SHP77 (cell line): ENCODE measurements at places on chromosomes 7 and 10.
A peak's percentile ranks its signal among the peaks of the same experiment; 100 is the strongest.

DNA sequence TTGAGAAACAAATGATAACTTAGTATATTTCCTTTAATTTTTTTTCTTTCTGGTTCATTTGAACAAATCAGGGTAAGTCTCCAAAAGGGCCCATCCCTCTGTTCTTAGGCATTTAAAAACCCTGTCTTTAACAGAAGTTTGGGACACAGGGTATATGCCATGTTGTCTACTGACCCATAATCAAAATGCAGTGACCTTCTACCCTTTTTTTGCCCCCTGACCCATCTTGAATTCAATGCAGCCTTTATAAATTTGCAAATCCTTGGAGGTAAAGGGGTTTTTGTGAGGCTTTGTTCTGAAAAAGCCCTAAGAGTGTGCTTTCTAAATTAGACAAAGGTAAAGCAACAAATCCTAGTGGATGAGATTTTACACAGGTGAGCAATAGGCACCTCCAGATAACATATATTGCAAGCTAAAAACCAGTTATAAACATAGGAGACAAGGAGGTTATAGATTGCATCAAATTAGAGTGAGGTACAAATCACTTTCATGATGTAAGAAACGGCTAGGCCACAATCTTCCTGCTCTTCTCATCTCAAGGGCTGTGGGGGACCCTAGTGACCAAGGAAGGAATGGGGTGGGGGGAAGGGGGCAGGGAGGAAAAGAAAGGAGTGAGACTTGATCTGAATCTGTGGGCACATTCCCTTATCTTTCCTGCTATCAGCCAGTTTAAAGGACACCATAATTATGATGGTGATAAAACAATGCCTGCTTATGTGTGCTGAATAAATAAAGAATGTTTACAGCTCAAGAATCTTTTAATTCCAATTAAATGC is 2.7 kb downstream of the SKIDA1 start:
- DNase-seq = no peak

DNA sequence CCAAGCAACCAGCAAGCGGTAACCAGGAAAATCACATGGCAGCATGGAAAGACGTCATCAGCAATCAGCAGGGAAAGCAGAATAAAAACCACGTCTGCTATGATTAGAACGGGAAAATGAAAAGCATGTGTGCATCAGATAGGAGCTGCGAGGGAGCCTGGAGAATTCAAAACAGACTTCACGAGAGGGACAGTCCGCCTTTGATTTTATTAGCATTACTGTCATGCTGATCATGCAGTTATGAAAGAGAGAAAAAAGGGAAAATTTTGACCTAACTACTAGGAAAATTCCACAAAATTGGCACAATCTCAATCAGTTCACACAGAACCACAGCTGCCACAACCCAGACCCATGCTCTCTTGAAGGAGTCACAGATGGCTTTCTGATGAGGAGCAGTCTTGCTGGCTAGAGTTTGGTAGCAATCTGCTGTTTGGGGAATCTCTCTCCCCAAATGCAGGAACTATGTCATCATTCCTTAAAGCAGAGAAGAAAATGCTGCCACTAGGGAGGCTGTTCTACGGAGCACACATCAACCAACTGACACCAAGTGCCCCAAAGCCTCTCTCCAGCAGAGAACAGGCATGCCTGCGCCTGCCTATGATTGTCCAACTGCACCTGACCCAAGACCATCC is 295.9 kb downstream of the TNS3 start:
- DNase-seq = no peak

DNA sequence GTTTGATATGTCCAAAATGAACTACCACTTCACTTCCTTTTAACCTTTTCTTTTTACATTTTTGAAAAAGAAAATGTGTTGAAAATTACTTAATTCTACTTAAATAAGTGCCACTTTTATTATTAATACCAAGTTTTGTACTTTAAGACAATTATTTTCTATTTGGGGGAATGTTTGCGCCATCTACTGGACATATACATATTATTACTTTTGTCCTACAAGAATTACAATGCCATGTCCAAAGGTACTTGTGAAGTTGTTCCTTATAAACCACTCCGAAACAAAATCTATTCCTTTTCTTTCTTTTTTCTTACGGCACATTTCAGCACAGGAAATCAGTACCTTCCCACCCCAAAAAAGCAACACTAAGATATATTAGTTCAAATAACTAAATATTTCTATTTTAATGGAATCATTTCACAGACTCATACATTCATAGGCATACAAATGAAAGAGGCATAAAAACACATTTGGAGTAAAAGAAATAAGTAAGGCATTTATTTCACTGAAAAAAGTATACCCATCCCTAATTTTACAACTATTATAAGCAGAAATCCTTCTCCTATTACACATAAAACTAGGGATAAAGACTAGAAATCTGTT is 169.9 kb downstream of the RNF133 start:
- DNase-seq = peak; percentile 6

DNA sequence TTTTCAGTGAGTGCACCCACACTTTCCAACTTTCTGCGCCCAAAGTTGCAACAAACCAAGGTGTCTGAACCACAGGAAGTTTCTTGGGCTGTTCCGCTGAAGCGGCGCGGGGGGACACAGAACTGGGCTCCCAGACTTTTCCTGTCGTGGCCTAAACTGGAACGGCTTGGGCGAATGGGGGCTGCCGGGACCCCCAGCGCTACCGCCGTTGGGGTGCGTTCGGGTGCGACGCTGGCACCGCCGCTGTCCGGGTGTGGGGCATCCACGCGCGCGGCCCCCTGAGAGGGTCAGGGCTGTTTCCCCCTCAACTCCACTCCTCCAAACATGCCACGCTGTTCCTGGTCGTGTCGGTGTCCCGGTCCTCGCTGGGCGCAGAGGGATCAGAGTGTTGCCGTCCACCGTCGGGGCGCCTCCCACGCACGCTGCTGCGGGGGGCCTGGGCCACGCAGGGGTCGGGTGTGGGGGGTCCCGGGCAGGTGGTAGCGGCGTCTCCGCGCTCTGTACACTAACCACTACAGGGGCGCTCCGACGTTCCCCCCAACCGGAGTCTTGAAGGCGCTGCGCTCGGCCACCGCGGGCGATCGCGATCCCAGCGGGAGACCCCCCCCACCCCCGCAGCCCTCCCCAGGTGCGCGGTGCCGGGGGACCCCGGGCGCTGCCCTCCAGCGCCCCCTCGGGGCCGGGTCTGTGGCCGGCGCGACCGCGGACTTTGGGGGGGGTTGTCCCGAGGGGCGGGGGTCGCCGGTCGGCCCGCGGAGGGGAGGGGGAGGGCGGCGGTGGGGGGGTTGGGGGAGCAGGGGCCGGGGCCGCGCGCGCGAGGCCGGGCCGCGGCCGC is 2.2 kb upstream of the CUX1 start:
- no peak for DNase-seq

DNA sequence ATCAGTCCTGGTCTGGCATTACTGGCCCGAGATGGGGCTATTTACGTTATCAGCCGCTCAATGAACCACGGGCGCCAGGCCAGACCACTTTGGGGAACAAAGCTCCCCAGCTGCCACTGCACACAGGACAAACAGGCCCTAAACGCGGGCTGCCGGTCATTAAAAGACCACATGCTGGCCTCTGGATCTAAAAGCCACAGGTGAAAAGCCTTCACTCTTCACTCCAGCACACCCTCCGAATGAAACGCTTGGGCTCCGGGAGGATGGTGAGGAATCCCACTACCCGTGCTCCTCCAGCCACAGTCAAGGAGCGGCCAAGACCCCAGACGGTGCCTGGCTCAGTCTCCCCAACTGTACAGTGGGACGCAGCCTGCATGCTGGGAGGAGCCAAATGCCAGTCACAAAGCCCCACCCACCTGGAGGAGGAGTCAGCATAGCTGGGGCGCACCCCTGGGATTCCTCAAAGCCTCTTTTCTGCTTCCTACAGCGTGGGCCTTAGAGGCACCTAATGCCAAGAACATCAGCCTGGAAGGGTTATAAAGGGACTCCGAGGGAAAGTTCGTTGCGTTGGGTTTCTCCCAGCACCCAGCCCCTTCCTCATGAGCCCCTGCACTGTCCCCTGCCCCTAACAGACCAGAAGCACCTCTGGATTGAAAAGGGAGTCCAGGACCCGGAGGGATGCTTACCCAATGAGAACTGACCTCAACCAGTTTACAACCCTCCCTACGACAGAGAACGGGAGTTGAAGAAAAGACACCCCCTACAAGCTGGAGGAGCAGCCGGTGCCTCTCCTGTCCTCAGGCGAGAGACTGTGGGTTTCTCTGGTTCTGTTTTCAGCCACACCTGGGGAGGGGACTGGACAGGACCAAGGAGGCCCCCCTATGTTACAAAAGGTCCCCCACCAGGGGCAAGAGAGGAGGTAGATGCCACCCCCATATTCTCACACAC is 4.7 kb downstream of the PDGFA start:
- no peak for DNase-seq

DNA sequence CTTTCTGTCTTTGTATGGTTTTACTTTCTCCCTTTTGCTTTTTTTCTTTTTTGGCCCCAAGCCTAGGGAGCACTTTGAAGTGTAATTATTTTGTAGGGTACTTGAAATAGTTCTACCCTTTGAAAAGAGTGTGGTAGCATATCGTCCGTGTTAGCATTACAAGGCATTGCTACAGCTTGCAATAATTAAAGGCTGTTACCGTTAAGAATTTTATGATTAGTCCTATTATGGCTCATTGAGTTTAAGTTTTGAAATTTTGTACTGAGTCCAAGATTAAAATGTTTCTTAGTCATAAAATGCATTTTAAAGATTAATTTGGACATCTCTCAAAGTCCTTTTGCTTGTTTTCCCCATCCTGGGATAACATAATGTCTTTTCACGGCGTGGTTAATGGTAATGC is 490.0 kb upstream of the LRRN3 start:
- no peak for DNase-seq

DNA sequence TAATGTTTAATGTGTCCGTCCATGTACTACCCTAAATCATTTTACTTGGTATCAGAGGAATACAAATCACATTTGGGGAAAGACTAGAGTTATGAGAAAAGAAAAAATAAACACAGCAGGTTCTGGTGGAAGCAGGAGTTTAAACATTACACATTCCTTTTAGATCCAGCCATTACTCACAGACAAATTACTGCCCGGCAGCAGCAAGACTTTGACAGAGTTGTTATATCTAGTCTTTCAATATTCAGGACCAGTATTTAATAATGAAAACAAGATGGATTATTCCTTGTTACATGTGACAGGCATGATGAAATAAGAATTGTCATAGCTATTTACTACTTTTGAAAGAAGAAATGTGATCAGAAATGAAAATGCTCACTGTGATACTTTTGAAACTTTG is 131.8 kb upstream of the GNAI1 start:
- no peak for DNase-seq

GRCh38 chr7:34727464-34727995 is 69.5 kb downstream of the NPSR1 start:
- DNase-seq = no peak

- no peak for DNase-seq
Observed at GRCh38 chr10:132648072-132648850, 110.7 kb downstream of the INPP5A start.

DNA sequence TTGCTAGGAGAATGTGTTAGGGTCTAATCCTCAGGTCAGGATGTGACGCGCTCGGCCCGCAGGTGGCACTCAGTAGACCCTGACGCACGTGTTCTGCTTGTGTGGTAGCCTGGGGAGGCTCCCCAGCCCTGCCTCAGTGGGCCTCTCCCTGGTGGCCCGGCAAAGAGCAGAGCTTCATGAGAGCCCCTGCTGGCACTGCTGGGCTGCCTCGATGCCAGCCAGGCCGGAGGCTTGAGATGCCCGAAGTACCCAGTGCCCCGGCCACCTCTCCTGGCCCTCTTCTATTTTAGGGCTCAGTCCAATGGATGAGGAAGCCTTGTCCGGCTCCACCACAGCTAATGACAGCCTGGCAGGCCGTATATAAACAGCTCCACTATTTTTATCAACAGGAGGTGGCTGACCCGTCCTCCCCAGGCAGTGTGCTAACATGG is 42.0 kb downstream of the PRF1 start:
- DNase-seq = no peak

DNA sequence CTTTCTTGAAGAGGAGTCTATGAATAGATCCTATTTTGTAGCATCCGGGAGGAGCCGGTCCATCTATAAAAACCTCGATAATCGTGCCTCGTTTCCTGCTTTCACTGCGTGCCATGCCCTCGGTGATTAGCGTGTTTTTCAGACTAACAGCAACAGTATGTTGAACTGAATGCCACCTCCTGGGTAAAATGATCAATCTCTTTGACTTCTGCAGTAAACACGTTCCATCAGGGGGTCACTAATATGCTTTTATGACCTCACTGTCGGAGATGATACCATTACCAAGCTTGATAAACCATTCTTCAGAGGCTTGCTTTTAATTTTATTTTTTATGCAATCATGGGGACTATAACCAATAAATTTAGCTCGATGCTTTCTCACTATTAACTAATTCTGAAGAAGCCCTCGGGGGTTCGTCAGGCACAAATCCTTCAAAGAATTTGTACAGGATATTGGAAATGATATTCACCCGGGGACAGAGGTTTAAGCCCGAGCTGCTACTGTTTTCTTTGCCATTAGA is 228.3 kb downstream of the ADARB2 start:
- DNase-seq = no peak

DNA sequence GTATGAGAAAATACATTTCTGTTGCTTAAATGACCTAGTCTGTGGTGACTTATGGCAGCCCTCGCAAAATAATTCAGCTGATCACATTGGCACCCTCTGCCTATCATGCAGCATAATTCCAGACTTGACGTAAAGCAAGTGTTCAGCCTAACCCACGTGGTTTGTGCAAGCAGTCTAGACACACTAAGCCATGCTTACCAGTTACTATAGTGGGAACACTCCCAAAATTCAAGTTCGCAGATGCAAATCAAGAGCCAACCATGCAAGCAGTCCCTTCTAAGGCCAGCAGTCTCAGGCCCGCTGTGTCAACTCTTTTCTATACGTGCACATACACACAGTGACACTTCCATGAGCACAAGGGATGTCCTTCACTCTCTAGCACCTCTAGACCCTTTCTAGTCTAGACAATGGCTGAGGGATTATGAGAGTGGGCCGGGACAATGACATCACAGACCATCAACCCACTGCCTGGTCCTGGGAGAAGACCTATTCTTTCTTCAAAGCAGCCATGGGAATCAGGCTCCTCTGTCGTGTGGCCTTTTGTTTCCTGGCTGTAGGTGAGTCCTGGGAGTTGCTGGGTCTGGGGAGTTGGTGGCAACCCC is 29.0 kb upstream of the PRSS1 start:
- DNase-seq = no peak

- no peak for DNase-seq
Observed at GRCh38 chr10:71751515-71752224, 21.6 kb downstream of the VSIR start.

GRCh38 chr10:47403446-47404318 is 19.6 kb upstream of the ZNF488 start:
- DNase-seq = no peak

DNA sequence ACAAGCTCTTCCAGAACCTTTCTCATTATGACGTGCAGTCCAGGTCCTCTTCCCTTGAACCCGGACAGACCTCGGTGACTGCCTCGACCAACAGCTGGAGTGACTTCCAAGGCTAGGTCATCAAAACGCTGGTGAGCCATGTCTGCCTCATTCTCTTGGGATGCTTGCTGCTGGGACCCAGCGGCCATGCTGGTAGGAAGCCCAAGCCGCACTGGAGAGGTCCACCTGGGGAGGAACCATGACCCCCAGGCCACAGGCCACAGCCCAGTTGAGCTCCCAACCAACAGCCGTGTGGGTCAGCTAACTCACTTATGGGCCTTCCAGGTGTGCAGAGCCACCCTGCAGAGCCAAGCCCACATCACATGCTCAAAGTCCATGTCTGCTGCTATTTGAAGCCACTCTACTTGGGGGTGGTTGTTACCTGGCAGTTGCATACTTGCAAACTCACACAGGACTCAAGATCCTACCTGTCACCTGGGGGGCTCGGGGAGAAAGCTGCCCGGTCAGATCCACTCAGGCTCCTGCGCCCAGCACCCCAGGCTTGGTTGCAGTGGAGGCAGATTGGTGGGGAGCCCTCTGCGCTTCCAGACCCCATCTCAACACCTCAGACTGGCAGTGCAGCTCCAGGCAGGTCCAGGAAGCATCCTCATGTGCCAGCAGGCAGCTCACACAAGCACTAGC is 57.0 kb downstream of the MICALL2 start:
- DNase-seq = no peak
